ENCODE measurements at places on chromosomes 1 and 21.
A peak's percentile ranks its signal among the peaks of the same experiment; 100 is the strongest.

- no peak for DNase-seq
Observed at GRCh38 chr1:161088587-161089110, 709 bp downstream of the NECTIN4 start.

DNA sequence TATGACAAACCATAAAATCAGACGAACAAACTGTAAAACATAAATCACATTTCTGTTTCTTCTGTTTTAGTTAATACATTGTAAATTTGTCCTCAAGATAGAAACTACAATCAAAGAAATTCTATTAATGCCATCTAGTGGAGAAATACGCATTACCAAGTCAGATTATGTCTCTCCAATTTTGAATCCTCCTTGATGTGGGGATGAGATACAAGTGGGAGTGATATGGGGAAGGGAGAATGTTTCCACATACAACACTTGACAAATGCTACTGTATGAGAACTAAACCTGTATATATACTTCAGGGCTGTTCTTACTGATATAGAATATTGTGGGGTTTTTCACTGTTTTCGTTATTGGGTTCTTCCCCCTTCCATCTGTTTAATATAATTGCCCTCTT is 2.6 kb downstream of the HFM1 start:
- no peak for DNase-seq

- no peak for DNase-seq
Observed at GRCh38 chr1:119547805-119548204, 40.8 kb downstream of the HSD3B1 start.

- no peak for DNase-seq
Observed at GRCh38 chr21:41555057-41555456, 47.1 kb upstream of the TMPRSS2 start.

- DNase-seq = no peak
Observed at GRCh38 chr1:165883056-165883455, 55.6 kb downstream of the UCK2 start.

DNA sequence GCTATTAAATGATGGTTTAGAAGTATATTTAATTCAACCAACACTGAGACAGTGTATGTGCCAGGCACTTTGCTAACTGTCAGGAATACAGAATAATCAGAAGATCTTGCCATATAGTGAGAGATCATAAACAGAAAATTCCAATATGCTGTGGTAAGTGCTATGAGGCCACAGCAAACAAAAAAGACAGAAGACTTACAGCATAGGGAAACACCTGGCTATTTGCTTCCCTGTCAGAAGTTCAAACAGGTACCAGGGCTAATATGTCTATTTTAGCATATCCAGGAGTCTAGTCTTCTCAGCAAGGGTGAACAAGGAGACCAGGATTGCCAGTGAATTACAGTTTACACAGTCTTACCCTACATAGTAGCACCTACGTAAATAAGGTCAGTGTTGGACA is 30.4 kb downstream of the TRIT1 start:
- no peak for DNase-seq

DNA sequence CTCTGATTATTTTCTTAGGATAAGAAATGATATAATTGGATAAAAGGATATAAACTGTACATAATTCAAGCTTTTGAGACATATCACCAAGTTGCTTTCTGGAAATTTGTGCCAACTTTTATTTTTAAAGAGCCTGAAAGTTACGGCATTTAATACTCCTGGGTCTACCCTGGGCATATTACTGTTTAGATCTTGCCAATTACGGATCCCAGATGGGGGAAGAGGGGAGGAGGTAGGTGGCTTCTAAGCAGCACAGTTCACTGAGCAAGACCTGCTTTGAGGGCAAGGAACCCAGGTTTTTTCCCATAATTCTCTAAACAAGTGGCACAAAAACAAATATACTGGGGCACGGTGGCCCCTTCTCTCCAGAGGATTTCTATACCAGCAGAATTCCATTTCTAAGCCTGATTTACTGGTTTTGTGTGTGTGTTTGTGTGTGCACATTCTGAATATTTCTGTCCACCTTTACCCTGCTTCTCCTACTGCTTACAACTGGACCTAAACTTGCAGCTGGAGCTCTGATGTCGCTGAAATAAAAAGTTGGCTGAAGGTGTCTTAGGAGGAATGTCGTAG is 76.7 kb downstream of the LAMC2 start:
- no peak for DNase-seq

DNA sequence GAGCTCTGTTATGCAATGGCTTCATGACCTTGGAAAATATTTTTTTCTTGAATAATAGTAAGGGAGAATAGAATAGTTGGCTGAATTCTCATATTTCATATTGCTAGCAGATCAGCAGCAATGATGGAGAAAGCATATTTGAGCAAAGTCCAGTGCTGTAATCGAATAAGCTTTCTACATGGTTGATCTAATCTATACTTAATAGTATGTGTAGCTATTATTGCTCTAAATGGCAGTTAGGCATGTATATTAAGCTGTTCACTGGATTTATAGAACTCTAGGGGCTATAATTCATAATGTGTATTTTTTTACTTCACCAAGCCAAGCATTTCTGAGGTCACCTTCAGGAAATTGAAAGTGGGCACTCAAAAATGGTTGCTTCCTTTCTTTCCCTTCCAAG is 10.0 kb upstream of the IL19 start:
- no peak for DNase-seq

GRCh38 chr1:19872190-19872589 is 10.0 kb upstream of the OTUD3 start:
- DNase-seq = no peak

- DNase-seq = no peak
Observed at GRCh38 chr1:162676750-162677149, 44.5 kb downstream of the DDR2 start.

GRCh38 chr1:116435806-116436610 is 63.0 kb downstream of the ATP1A1 start:
- no peak for DNase-seq

- no peak for DNase-seq
Observed at GRCh38 chr21:45827881-45828579, 153.5 kb upstream of the COL6A1 start.

DNA sequence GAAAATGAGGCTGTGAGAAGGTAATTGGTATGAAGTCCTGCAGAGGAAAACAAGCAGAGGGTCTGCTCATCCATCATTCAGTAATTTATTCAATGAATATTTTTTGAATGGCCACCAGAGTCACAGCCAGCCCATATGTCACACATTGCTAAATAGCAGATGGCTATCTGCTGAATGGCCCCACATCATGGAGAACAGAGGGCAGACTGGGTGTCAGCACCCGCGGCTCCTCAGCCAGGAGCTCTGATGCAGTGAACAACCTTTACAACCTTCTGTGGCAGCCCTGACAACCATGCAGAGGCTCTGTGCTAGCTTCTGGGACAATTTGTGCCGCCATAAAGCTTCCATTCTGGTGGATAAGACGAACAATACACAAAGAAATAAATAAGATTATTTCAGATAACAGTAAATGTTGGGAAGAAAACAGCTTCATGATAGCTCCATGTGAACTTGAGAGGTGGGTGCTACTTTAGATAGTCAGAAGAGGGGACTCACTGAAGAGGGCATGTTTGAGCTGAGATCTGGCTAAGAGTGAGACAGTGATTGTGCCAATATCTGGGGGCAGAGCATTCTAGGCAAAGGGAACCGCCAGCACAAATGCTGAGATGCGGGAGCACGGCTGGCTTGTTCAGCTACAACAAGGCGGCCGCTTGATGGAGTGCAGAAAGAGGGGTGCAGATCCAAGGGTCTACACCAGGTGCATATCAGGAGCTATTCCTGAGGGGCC is 2.8 kb upstream of the C1orf210 start:
- no peak for DNase-seq

GRCh38 chr1:12129624-12130023 is 37.2 kb upstream of the TNFRSF1B start:
- DNase-seq = no peak

DNA sequence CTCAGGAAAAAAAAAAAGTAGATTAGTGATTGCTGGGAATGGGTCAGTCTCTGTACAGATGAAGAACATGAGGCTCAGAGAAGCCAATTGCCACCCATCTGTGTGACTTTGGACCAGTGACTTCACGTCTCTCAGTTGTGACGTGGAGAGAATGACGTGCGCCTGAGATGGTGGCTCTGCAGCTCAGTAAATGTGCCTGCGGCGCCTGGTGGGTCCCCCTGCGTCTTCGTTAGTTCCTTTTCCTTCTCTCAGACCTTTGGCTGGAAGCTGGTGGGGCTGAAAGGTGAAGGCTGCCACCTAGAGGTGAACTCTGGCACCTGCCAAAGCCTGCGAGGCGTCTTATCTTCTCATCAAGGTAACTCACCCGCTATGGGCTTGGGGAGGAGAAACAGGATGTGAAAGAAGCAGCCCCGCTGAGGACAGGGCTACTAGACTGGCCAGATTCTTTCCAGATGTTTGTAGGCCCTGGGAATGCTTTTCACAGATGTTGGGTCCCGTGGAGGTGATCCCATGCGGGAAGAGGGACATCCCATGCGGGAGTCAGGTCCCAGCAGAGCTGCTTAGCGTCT is 8.7 kb upstream of the E2F2 start:
- peak; percentile 94 for DNase-seq

GRCh38 chr1:68103884-68104554 is 53.6 kb upstream of the DIRAS3 start:
- no peak for DNase-seq

DNA sequence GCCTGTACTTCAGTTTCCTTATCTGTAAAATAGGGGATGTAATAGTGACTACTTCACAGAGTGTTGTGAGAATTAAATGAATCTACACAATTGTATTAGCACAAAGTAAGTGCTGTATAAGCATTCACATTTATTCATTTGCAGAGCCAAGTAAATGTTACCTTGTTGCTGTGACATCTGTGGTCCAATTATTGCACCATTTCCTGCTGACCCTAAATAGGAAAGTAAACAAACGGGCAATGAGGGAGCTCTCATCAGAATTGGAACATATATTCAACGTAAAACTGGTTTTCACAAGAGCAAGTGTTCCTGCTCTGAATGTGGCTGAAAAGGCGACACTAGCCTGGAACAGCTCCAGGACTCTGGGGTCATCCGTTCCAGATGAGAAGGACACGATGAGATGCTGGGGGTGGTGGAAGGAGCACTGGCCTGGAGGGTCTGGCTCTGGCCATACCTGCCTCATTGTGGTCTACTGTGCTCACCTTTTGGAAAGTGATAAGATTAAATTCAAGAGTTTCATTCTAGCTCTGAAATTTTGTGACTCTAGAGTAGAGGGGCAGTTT is 34.5 kb downstream of the PROX1 start:
- DNase-seq = no peak

DNA sequence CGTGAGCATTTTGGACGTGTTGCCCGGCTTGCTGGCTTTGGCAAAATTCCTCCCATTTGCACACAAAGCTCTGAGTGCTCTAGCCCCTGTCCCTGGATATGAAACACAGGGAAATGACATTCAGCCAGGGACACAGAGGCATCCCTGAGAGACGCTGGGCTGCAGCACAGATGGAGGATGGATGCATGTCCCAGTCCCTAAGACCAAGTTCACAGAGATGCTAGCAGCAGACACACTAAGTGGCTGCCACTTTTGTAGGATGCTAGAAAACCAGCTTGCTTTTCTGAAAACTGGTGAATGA is 12.5 kb downstream of the ACTRT2 start:
- no peak for DNase-seq

DNA sequence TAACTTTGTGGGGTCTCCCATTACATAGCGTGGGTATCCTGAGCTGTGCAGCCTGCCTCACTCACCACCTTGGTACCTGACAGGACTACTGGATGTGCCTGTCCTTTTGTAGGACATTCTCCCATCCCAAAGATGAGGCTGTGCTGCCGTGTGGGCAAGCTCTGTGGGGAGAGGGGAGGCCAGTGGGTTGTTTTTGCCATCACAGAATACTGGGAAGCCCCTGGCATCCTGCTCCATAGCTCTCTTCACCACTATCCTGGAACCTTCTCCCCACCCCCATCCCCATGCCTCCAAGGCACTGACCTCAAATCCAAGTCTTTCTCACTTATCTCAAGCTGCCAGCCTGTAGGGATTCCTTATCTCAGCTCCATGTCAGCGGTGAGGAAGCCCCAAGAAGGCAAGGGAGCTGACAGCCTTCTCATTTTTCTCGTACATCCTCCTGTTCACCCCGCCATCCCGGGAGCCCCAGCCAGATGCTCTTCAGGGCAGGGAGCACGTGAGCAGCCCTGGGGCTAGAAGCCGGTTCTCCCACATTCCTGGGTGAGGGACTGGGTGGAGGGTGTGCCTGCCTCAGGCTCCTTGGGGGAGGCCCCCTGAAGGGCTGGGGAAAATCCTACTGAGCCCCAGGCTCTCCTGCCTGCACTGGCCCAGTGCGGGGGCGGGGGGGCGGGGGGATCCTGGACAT is 2.4 kb upstream of the ELF3 start:
- DNase-seq = no peak

DNA sequence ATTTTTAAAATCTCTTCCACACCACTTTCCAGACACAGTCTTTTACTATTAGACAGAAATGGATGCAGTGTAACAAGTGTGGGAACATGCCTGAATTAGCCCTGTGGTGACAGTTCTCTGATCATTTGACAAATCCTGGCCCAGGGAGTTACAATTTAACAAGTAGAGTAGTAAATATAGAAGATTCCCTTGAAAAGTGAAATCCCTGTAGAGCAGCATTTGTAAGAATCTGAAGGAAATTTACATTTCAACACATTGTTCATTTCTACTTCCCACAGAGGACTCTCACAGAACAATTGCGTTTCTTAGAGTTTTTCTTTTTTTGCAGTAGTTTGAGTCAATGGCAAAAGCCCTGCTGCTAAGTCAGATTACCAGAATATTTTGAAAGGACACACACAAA is 458.3 kb upstream of the BRINP3 start:
- DNase-seq = no peak

DNA sequence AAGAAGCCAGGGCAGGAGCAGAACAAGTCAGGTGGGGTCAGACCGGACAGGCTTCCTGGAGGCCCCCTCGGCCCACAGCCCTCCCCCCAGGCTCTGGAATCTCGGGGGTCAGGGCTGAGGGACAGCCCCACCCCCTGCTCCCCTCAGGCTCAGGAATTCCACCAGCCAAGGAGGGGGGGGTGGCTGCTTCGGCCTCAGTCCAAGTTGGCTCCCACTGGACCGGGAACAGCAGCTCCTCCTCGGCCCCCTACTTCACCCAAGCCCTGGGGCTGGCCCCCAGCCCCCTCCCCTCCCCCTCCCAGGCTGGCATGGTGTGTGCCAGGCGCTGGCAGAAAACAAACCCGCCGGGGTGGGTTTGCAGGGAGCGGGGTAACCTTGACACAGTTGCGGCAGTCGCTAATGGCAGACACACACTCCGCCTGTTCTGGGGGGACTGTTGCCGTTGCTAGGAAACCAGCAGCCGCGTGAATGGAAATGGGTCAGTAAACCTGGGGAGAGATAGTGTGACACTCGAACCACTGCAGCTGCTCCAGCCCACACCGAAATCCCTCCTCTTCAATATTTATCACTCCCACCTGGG is 32.4 kb downstream of the AHDC1 start:
- DNase-seq = no peak

DNA sequence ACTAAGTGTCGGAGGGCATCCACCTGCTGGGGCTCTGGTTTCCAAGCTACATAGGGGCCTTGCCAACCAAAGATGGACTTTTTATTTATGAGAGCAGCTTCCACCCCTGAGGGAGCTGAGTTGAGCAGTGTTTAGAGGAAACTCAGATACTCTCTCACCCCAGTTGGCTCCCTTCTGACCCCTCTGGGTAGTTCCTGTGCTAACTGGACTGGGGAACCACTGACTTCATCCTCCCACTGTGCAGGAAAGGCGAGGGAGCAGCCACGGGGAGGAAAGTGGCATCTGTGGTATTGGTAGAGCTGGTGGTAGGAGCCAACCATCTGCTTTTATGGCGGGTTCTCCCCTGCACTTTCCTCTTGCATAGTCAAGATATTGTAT is 70.4 kb downstream of the MPZL1 start:
- DNase-seq = no peak

Measured in CD4-positive, alpha-beta T cell treated with Interleukin-15 for 4 hours (primary cell).